Activated naive CD4-positive, alpha-beta T cell (primary cell): ENCODE measurements at places on chromosomes 2 and 18.

DNA sequence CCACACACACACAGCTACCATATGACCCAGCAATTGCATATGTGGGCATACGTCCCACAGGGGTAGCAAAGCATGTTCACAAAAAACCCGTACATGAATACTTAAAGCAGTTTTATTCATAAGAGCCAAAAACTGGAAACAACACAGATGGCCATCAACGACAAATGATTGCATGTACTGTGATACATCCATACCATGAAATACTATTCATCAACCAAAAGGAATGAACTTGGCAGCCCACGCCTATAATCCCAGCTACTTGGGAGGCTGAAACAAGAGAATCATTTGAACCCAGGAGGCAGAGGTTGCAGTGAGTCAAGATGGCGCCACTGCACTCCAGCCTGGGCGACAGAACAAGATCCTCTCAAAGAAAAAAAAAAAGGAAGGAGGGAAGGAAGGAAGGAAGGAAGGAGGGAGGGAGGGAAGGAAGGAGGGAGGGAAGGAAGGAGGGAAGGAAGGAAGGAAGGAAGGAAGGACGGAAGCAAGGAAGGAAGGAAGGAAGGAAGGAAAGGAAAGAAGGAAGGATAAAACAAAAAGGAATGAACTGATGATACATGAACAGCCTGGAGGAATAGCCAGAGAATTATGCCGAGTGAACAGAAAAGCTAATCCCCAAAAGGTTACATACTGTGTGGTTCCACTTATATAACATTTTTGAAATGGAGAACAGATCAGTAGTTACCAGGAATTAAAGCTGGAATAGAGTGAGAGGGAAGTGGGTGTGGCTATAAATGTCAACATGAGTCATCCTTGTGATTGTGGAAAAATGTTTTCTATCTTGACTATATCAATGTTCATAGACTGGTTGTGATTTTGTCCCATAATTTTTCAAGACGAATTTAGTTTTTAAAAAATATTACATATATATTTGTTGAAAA is 19.6 kb upstream of the YPEL5 start:
- no peak for DNase-seq

DNA sequence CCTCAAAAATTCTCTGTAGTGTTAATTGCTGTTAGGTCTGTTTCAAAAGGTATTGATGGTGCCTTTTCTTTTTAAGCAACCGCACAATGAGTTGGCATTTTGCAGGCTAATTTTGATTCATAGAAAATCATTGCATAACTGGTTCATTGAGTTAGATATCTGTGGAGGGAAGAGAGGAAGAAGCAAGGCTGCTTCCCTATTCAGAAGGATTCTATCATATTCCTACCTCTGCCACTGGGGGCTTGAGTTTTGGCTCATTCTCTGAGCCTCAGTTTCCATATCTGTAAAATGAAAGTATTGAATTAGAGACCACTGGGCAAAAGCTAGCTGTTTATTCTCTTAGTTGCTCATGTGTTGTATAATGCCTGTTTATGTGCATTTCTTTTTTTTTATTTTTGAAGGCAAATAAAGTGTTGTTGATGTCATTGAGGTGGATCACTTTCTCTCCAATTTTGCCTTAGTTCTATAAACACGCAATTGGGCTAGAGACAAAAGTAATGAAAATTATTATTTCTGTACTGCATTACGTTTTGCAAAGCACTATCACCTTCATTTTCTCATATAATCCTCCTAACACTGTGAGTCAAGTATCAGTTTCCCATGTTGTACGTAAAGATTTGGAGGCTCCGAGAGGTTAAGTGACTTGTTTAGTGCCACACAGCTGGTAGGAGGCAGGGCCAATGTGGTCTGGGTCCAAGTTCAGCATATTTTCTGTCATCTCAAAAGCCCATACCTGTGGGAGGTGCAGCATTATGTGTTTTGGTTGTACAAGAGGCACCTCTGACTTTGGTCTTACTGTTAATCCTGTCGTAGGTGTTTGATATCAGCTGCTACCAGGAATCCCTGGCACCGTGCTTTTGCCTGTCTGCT is 5.9 kb downstream of the TRIB2 start:
- no peak for DNase-seq

GRCh38 chr2:208872591-208872990 is 466.0 kb downstream of the PTH2R start:
- DNase-seq, result no peak

DNA sequence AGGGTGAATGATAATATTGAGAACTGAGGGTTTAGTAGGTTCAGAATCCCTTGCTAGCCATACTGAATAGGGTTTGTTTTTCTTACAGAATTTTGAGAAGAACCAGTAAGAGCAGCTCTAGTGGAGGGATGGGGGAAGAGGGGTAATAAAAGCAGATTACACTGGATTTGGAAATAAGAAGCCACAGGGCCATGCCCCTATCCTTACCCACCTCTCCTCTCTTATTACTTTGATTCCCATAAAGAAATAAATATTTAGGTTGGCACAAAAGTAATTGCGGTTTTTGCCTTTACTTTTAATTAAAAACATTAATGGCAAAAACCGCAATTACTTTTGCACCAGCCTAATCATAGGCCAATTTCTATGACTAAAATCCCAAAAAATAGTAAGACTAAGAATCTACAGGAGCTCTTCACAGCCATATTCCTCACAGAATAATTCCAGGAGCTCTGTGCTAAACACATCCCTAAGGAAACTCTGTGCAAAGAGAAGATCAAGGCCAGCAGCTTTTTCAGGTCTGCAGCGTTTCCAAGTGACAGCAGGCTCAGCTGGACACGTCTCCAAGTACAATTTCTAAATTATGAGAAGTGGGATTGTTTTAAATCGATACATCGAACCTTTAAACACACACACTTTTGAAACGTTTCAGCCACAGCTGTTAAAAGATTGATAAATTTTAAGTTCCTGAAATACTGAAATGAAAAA is 58.4 kb upstream of the RTN4 start:
- no peak for DNase-seq

GRCh38 chr2:229800997-229801754 is 86.8 kb upstream of the DNER start:
- DNase-seq, result peak; percentile 64

- DNase-seq, result peak; percentile 17
Measured at GRCh38 chr2:233867993-233868532, at the start of gene MSL3B. TSS of gene MSL3B (minus strand) at chr2:233868386.

DNA sequence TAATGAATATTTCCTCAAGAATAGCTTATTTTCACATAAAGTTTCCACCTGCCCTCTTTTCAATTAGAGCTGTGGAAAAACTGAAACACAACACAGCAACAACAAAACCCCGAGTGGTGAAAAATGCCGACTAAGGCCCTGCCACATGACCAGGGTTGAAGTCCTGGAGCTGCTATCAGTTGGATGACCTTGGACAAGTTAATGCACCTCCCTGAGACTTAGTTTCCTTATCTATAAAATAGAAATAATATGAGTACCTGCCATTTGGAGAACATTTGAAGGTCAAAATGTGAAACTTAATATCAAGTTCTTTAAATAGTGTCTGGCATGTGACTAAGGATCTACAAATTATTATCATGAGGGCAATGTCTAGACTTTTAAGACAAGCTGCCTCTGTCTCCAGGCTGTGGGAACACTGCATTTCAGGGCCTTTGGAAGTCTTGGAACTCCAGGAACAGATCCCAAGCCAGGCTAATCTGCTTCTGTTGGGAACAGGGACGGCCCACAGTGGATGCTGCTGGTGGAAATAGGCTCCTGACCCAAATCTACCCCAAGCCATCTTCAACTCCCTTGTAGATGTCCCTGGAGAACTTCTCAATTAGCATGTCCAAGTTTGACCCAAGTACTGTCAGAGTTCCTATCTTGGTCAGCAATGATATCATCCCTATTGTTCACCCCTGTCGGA is 42.0 kb upstream of the TRIB2 start:
- no peak for DNase-seq

DNA sequence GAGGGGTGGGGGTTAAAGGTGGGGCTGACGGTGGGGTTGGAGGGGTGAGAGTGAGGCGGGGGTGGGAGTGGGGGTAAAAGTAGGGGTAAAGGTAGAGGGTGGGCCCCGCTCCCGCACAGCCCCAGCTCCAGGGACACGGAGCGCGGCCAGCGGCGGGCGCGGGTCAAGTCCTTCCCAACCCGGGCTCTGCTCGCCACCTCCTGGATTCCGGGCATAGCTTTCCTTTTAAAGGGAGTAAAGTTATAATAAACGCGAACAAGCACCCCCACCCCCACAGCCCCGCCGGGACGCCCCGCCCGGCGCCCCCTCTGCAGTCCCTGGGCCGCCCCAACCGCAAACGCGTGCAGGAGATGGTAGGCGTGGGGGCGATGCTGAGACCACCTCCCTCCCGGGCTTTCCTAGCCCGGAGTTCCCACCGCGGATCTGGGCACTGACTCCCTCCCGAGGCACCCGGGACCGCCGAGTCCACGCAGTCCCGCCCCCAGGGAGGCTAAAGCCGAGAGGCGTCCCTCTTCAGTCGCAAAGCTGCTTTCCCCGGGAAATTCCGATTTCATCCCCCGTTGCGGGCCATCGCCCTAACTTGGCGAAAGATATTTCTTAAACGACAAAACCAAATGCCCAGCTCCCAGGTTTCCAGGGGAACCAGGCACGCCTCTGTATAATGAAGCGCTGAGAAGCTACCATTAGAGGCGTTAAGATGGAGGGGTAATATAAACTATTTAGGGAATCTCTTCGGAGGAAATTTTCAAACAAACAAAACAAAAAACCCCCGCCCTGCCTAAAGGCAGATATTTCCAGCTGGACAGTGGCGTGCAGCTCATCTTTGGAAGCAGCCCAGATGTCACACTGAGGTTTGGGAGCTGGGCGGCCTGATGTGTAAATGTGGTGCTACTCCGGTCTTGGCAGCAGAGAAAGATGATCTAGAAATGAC is at the start of gene LIMS2:
Gene LIMS2 (minus strand): TSS at position 200 of the 931 bp plus-strand sequence. CDS start 506 bp downstream, outside the sequence.
- DNase-seq, result no peak

- no peak for DNase-seq
Measured at GRCh38 chr18:48922801-48923730, 27.7 kb downstream of the SMAD7 start.
